ENCODE measurements at places on chromosomes 5 and 9.

- DNase-seq: no peak
Observed at GRCh38 chr9:254516-254915, 39.9 kb downstream of the DOCK8 start.

DNA sequence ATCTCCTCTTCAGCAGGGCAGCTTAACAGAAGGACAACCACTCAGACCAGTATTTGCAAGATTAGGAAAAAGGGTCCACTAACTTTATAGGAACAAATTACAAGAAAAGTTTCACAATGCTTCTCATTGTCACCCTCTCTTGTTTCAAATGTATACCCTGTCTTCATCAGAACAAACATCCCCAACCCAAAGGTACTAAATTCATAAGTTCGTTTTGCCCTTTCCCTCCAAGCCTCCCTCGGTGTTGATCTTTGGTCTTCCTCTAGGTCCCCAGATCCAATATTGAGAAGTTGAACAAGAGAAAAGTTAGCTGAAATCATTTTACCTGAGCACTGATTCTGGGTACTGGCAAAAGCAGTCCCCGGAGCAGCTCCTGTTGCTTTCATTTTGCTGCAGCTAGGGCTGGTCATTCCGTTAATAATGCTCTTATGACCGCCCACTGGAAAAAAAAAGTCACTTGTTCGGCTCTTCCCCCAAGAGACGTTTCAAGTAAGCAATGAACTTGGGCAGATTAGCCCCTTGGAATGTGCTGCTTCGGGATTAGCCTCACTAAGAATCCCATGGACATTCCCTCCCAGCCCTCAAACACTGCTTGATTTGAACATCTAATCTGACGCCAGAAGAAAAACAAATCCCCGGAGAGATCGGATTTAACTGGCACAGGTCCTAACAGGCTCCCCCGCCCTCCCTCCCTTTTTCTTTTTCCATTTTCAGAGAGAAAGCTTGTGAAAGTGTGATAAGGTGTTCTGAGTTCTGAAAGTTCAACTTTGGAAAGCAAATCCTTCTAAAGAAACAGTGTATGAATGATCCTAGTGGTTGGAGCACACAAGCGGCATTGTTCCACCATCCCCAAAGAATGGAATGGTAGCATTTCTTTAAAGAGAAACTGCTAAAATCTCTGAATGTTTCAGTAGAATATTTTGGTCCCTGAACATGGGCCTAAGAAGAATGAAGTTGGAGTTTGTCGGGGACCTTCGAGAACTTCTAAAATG lies 252.5 kb downstream of the TRPM3 start:
- no peak for DNase-seq

- no peak for DNase-seq
Observed at GRCh38 chr5:150587856-150588595, 52.4 kb upstream of the SYNPO start.

DNA sequence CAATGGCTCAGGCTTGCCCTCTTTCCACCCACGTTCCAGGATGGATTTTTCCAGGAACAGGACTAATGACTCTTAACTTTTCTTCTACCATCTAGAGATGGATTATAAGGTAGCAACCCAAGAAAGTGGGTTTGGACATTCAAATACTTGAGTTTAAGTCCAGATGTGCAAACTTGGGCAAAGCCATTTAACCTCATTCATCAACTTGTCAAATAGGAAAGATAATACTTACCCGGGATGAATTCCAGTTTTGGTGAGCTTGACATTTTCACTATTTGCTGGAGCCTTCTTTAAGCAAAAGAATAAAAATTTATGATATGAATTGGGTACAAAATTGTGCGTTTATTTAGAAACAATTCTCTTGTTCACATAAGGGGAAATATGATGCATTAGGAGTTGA lies 44.3 kb upstream of the ZBED3 start:
- DNase-seq: no peak

- no peak for DNase-seq
Observed at GRCh38 chr9:134526584-134527477, 114.8 kb upstream of the COL5A1 start.

DNA sequence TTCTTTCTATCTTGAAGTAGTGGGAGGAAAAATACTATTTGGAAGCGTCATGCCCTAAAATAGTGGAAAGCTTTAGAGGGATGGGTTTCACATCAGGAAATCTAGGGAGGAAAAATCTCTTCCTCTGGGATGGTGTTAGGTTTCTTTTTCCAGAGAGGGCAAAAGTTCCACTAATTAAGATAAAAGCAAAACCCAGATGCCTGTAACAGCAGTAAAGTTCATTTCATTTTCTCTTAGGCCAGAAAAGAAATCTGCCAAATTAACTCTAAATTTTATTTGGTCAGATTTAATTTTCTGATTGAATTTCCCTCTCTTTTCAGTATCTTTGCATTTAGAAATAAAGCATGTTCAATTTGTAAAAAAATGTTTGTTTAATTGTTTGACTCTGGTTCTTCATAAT lies 88.8 kb downstream of the LURAP1L start:
- no peak for DNase-seq

- DNase-seq: no peak
Observed at GRCh38 chr5:123359454-123360200, 63.6 kb downstream of the CEP120 start.

DNA sequence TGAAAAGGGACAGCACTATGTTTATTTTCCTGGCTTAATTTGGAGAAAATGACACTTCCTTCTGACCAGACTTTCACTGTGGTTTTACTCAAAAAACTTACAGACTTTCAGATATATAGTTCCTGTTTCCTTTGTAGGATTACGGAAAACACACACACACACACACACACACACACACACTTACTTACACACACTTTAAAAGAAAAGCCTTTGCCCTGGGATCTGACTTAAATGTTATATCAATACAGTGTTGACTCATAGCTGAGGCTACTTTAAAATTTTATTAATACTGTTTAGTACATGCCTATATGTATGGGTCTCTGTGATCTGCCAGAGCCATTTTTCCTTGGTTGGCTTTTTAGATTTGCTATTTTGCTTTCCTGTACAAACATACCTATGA lies 758.3 kb downstream of the DNAH5 start:
- no peak for DNase-seq

DNA sequence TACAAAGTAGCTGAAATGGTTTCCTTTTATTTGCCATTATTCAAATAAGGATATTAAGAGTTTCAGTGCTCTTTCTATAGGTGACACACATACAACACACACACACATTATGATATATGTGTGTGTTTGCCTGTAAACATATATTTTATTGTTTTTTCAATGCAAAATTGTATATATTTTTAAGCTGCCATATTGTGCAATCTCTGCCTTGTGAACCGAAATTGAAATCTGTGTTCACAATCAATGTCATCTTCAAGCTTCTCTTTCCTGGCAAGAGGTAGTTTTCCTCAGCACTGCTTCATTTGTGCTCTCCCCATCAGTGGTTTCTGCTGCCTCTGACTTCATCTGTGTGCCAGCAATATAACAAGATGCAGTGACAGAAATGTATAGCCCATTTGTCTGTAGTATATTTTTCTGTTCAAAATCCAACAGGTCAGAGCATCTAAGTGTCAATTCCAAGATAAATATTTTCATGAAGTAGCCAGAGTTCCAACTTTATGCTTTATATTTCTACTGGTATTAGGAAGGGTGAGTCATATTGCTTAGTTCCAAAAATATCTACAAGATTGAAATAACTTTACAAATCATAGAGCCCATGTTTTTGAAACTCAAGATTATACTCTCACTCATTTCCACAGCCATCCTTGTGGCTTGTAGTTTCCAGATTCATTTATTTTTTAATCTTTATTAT lies 1704.8 kb upstream of the CDH9 start:
- DNase-seq: no peak

- DNase-seq: peak; percentile 79
Observed at GRCh38 chr5:172361566-172362238, 78.1 kb upstream of the UBTD2 start.

GRCh38 chr5:172102913-172103626 lies 85.0 kb downstream of the STK10 start:
- no peak for DNase-seq

DNA sequence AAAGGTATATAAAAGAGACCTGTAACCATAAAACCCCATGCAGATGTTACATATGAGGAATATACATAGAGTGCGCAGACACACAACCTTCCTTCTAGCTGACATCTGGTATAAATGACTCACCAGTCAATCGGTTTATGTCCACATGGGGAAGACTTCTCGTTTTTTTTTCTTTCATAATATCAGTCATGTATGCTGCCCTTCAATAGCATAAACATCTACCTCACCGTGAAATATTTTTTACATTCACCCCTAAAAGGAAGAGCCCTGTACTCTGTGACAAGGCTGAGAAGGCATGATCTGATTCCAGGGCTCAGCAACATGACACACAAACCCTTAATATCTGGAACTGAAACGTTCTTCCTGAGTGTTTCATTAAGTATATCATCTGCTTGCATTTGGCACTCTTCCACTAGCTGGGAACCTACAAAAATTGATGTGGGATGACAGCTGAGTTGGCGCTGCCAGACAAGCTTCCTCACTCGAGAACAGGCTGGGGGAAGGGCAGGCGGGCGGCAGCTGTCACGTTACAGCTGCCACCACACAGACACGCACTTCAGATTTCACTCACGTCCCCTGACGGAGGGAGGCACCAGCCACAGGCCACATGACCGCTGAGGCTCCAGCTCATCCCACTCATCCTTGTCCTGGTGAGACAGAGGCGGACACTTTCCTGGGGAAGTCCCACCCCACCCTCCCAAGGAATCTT lies 74.2 kb downstream of the SHB start:
- peak; percentile 67 for DNase-seq

DNA sequence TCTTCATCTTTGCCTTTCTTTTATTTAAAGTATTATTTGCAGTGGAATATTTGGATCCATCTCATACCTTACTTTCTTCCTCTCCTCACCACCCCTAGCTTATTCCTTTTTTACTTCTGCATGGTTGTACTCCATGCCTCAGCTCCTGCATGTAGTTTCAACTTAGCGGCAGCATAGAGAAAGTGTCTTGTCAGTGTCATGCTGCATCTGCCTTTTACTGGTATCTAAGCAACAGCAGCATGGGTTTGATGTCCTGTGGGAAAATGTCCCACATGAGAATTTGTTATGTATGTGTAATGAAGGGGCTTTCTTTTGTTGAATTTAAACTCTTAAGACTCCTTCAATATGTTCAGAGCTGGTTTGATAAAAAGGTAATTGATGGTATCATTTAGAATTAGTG lies 20.6 kb downstream of the TCERG1 start:
- no peak for DNase-seq

- DNase-seq: no peak
Observed at GRCh38 chr9:76876098-76876497, 29.8 kb downstream of the PRUNE2 start.

DNA sequence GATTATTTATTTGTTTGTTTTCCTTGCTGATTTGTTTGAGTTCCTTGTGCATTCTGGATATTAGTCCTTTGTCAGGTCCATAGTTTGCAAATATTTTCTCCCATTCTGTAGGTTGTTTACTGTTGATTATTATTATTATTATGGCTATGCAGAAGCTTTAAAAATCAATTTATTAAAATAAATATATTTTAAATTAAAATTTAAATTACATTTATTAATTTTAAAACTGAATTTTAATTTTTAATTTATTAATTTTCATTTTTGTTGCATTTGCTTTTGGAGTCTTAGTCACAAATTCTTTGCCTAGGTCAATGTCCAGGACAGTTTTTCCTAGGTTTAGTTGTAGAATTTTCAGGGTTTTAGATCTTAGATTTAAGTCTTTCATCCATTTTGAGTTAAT lies 50.9 kb downstream of the SVEP1 start:
- no peak for DNase-seq

GRCh38 chr9:116942593-116943061 lies 255.5 kb downstream of the TRIM32 start:
- no peak for DNase-seq

GRCh38 chr5:15574806-15575325 lies 74.9 kb downstream of the FBXL7 start:
- no peak for DNase-seq

GRCh38 chr5:68344447-68345111 lies 129.0 kb downstream of the PIK3R1 start:
- DNase-seq: no peak

- DNase-seq: no peak
Observed at GRCh38 chr9:133956520-133957076, 35.5 kb downstream of the VAV2 start.

- DNase-seq: no peak
Observed at GRCh38 chr5:33460210-33460609, 19.4 kb downstream of the TARS1 start.

DNA sequence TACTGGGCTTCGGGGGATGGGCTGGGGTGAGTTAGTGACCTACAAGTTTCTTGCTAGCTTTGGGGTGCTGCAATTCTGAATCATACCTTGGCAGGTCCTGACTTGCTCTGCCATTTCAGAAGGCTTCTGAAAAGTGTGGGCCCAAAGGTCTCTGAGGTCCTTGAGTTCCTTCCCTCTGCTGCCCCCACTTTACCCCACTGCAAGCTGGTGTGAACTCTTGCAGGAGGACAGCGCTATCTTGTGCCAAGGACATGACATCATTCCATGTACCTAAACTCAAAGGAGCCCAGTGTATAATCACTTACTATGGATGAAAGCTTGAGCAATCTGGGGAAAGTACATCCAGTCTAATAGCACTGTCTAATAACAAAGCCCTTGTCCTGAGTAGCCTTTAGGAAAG lies 157.4 kb downstream of the RMI1 start:
- DNase-seq: no peak

GRCh38 chr5:43631182-43631910 lies 28.4 kb downstream of the NNT start:
- peak; percentile 11 for DNase-seq

- DNase-seq: no peak
Observed at GRCh38 chr5:35356725-35357124, 126.4 kb upstream of the PRLR start.

- no peak for DNase-seq
Observed at GRCh38 chr5:177412603-177413233, 3.4 kb upstream of the F12 start.

GRCh38 chr5:148820461-148821395 lies 5.7 kb upstream of the ADRB2 start:
- no peak for DNase-seq

DNA sequence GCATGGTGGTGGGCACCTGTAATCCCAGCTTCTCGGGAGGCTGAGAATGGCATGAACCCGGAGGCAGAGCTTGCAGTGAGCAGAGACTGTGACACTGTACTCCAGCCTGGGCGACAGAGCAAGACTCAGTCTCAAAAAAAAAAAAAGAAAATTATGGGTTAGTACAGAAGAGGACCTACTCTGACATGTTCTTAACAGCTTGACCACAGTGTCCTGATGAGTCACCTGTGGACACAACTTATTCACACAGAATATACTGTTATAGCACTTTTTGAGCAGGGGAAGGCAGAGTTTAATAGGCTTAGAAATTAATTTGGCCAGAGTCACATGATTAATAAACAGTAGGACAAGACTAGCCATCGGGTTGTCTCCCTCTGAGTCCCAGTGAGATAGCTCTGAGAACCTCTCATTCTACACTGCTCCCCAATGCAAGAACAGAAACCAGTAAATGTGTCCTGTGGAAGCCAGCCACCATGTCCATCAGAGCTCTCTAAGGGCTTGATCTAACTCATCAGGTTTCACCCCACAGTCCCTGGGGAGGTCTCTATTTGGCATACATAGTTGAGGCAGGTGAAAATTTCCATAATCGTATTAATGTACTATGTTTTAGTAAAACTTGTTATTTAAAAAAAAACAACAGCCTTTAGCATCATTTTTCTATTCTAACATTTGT lies 1077.9 kb upstream of the C9orf72 start:
- DNase-seq: no peak

Measured in CD4-positive, alpha-beta T cell treated with Interferon gamma for 1 hour (primary cell).